ENCODE measurements at places on chromosomes 6 and 20.

DNA sequence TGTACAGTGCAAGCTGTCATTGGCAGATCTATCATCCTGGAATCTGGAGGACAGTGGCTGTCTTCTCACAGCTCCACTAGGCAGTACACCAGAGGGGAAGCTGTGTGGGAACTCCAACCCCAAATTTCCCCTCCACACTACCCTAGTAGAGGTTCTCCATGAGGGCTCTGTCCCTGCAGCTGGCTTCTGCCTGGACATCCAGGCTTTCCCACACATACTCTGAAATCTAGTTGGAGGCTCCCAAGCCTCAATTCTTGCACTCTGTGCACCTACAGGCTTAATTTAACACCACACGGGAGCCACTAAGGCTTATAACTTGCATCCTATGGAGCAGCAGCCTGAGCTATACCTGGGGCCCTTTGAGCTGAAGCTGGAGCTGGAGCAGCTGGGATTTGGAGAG is 43.0 kb upstream of the TRIM39 start:
- DNase-seq, result no peak

DNA sequence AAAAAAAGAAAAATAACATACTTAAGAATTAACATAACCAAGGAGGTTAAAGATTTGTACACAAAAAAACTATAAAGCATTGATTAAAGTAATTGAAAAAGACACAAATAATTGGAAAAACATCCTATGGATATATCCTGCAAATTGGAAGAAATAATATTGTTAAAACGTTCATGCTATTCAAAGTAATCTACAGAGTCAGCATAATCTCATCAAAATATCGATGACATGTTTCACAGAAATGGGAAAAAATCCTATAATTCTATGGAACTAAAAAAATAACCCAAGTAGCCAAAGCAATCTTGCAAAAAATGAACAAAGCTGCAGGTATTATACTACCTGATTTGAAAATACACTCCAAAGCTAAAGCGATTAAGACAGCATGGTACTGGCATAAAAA is 23.3 kb downstream of the OR5V1 start:
- no peak for DNase-seq

GRCh38 chr20:63060057-63060991 is 53.6 kb upstream of the BHLHE23 start:
- DNase-seq, result peak; percentile 32

GRCh38 chr6:101845172-101845571 is 451.7 kb downstream of the GRIK2 start:
- no peak for DNase-seq

DNA sequence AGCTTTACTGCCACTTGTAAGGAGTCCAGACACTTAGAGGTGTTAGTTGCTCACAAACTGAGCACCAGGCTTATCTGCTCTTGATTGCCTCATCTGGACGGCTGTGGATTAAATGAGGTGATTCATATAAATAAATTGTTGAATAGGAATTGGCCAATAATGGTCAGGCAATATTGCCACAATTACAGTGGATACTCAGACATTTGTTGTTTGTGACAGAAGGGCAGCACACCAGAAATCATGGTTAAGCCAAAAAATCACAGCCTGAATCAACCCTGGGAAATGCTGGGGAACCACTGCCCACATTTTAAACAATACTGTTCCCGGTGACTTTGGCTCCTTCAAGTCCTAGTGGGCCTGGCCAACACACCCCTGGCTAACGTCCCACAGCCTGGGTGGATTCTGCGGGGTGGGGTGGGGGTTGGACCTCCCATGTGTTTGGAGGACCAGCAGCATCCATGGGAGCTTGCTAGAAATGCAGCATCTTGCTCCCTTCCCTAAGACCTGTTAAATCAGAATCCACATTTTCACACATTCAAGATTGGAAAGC is 29.5 kb upstream of the SPDEF start:
- DNase-seq, result no peak

- DNase-seq, result no peak
Measured at GRCh38 chr20:34089655-34090345, 22.2 kb downstream of the EIF2S2 start.
